ENCODE measurements at places on chromosomes 2 and 18.

GRCh38 chr18:63907664-63908063, at the start of gene SERPINB10:
SERPINB10 (plus strand) TSS chr18:63907958; CDS start chr18:63915511, 7,553 bp downstream.
- no peak for DNase-seq

DNA sequence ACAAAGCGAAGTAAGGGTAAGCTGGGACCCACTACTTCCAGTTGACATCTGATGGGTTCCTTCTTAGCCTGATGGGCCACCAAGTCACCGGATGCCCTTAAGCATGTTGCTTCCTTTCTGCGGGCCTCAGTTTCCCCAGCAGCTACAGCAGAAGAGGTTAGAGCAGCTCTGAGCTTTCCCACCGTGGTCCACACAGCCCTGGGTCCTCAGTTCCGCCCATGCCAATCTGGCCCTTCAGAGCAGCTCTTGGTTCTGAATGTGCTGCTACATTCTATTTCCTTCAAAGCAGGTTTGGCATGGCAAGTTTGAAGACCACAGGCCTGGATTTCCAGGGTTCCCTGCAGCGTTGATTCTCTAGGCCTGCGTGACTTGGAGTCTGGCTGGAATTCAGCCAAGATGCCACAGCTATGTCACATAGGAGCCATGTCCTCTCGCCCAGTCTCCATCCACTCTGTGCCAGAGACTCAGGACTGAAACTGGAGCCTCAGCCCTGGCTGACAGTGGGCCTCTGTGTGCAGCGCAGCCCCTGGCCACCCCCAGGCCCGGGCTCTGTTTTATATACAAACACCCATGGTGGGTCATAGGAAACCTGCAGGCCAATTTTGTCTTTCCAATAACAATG, 79.6 kb downstream of the TFCP2L1 start:
- DNase-seq = no peak

GRCh38 chr2:59018737-59019136, 777.6 kb upstream of the FANCL start:
- no peak for DNase-seq

DNA sequence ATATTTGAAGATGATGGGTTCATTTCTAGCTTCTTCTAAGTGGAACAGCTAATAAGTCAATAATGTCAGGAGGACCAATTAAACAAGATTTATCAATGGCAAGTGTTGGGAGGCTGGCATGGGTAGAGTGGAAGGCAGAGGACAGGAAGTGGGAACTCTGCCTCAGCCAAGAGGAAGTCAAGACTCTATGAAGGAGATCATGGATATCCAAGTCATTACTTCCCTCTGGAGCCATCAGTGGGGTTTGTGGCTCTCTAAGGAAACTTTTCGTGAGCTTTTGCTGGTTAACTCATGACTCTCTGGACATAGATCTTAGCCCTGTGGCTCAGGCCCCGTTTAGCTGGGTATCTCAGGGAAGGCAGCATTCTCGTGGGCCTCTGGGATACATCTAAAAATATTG, 410.4 kb upstream of the ID2 start:
- DNase-seq = no peak

- no peak for DNase-seq
Observed at GRCh38 chr2:126467367-126468054, 188.4 kb upstream of the GYPC start.

DNA sequence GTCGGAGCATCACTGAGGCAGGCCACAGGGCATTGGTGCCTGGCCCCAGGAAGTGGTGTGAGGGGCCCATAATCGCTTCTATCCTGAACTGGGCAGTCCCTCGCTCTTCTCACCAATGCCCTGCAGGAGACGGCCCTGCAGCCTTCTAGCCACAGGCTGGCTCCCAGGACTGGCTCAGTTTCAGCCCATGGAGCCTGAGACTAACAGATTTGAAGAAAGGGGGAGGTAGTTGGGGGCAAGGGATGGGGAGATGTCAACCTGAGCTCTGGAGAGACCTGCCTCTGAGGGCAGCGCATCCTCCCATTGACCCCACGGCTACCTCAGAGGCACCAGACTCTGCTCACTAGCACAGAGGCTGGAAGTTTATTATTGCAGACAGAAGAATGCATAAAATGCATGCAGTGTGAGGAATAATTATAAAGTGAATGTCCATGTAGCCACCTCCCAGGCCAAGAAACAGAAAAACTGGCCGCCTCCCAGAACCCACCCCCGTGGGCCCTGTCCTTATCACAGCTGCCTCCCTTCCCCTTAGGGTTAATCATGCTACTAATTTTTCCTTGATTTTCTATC, 1.4 kb downstream of the TOGARAM2 start:
- no peak for DNase-seq

DNA sequence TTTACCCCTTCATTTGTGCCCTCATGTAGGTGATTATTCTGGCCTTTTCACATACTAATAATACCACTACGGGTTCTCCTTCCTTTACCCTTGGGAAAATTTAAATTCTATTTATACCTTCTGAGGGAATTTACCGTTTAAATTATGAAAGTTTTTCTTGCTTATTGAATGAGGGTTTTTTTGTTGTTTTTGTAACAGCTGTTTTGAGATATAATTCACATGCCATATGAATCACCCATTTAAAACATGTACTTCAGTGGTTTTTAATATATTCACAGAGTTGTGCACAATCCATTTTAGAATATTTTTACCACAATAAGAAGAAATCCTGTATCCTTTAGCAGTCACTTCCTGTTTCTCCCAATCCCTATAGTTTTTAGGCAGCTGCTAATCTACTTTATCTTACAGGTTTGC, 54.7 kb downstream of the EML4 start:
- DNase-seq = no peak

- DNase-seq = no peak
Observed at GRCh38 chr2:42928161-42928691, 135.8 kb upstream of the HAAO start.

GRCh38 chr2:36954977-36955607, 11.2 kb downstream of the STRN start:
- no peak for DNase-seq

GRCh38 chr2:8432706-8433336, 249.0 kb upstream of the ID2 start:
- no peak for DNase-seq

- DNase-seq = no peak
Observed at GRCh38 chr2:36561237-36561944, 36.6 kb downstream of the FEZ2 start.

- no peak for DNase-seq
Observed at GRCh38 chr2:239596253-239596652, 195.4 kb upstream of the HDAC4 start.

DNA sequence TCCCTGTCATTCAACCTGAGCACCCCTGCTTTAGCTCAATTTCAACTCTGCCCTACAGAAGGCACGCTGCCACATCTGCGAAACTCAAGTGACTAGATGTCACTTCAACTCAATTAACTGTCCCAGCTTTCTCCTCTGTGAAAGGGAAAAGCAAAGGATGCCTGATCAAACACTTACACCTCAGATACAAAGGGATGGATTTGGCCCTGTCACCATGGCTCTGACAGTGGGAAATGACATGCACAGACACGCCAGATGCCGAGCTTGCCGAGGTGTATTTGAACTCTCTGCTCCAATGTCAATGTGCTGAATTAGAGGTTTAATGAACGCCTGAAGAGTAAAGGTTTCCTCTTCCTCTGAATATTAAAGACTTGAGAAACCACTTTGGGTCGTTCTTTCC, 481.1 kb downstream of the CBLN2 start:
- DNase-seq = no peak

DNA sequence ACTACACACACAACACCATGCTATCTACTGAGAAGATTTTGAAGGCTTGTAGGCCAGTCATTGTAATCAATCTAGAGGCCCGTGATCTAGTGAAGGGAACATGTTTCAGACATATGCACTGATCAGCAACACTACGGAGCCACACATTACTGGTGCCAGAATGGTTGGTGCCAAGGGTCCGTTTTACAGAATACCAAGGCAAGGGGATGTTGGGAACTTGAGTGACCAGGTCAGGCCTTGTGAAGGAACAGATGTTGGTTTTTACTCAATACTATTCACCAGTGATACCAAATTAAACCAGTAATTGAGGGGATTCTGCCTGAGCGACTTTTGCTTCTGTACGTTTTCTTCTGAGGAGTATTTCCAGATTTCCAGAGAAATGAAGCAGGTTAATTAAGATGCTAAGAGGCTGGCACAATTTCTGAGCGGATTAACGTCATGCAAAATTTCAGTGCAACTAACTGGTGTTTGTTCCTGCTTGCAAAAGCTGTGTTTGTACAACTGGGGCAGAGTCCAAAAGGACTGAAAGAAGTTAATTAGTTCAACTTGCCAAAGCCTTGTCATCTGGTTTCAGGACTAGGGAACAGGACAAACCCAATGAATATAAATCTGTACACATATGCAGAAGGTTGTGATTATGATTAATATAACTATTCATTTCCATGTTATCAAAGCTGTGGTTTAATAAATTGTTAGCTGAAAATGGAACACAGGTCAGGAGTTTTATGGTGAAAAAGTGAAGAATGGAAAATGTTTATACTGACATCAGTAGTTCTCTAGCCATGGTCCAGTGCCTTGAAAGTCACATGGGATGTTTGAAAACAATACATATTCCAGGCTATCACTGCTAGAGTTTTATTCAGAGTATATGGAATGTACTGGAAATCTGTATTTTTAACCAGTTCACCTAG, 432.1 kb upstream of the DCC start:
- no peak for DNase-seq

GRCh38 chr2:162824304-162824703, 14.3 kb downstream of the KCNH7 start:
- no peak for DNase-seq

GRCh38 chr2:39491653-39492052, 54.6 kb upstream of the MAP4K3 start:
- no peak for DNase-seq

- DNase-seq = no peak
Observed at GRCh38 chr2:100539221-100539620, 23.6 kb upstream of the PDCL3 start.

DNA sequence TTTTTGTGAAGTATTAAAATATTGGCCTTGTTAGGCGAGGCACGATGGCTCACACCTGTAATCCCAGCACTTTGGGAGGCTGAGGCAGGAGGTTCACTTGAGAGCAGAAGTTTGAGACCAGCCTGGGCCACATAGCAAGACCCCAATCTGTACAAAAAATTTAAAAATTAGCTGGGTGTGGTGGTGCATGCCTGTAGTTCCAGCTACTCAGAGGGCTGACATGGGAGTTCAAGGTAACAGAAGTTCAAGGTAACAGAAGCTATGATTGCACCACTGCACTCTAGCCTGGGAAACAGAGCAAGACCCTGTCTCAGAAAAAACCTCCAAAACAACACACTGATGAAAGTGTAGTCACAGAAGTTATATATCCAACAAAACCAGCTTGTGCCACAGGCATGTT, 39.8 kb downstream of the IMPA2 start:
- DNase-seq = no peak

GRCh38 chr2:174774886-174775285, 10.6 kb upstream of the CHRNA1 start:
- no peak for DNase-seq

DNA sequence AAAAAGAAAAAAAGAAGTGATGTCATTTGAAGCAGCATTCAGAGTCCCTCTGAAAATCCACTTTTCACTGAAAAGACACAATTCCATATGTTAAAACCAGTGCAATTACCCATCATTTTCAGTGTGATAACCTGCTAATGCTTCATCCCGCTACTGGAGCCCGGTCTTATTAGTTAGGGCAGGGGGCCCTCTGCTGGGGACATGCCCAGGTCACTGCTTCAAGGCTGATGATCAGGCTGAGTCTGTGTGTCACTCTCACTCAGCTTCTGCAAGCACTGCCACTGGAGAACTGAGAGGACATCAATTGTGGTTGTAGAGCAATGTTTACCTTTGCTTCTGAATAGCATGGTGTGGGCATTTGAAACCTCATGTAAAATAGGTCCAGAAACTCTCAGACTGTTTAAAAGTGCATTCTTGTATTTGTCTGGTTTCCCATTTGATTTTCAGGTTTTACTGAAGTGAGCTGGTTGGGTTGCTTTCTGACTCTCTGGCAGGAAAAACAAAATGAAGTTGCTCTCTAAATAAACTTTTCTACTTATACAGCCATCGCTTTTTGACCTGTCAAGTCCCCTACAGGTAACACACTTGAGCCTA, 49.2 kb upstream of the NXPH2 start:
- no peak for DNase-seq

DNA sequence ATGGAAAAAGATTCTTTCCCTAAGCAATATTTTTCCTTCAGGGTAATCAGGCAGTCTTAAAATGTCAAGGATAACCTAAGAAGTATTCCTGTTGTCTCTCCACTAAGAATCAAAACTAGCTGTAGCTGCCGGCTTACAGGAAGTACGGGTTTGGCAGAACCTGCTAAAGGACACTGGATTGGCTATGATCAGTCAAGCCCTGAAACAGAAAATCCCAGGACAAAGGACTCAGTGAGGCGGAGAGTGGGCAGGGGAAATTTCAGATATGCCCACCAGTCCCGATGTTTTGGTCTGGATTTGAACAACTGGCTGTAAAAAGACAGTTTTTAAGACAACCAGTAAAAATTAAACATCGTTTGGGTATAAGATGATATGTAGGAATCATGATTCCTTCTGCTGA, 155.7 kb downstream of the HDAC4 start:
- DNase-seq = no peak

- no peak for DNase-seq
Observed at GRCh38 chr2:60554646-60555065, 1.2 kb upstream of the BCL11A start.

DNA sequence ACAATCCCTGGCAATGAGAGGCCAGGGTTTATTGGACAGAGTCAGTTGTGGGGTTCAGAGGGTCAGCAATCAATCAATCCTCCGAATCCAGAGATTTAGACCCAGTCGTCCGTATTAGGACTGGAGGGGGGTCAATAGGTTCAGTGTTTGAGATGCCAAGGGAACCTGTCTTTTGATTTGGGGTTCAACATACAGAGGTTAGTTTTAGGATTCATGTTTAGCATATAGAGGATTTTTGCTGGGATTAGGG, 292 bp downstream of the GMPPA start:
- DNase-seq = no peak

- DNase-seq = no peak
Observed at GRCh38 chr18:76619261-76619620, 124.2 kb upstream of the ZNF516 start.

- no peak for DNase-seq
Observed at GRCh38 chr2:234157817-234158588, 107.5 kb downstream of the SPP2 start.

GRCh38 chr2:135586148-135586547, 54.9 kb downstream of the R3HDM1 start:
- DNase-seq = no peak

DNA sequence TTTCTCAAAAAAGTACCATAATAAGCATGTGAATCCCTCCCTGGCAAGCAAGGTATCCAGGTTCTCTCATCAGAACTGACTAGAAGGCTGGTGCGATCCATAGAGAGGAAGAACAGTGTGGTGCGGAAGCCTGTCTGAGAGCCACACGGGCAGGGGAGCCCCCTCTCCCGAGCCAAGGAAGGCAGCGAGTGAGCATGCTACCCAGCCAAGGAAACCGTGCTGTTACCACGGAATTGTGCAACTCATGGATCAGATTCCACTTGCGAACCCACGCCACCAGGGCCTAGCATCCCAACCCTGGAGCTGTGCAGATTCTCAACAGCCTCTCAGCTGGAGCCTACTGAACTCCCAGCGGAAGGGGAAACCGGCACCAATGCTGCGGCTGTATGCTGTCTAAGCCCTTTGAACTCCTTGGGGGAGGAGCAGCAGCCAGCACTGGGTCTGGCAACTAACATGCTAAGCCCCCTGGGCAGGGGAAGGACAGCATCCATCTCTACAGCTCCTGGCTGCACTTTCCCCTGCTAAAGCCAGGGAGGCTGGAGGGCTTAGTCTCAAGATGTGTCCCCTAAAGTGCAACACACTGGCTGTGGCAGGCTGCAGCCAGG, 823.1 kb downstream of the EPHA4 start:
- no peak for DNase-seq
